ENCODE measurements at places on chromosomes 13 and 19. TPM values are rescaled to one million over a fixed set of nuclear protein-coding genes. Genes with fewer than 3 reads are reported as not detected.

GRCh38 chr13:40087091-40088002 is 431.9 kb downstream of the COG6 start:
- no peak for DNase-seq

GRCh38 chr19:19257137-19257536 is 16.0 kb downstream of the TM6SF2 start:
- no peak for DNase-seq

GRCh38 chr19:45630463-45630862 is 8.7 kb downstream of the EML2 start:
- DNase-seq = no peak

DNA sequence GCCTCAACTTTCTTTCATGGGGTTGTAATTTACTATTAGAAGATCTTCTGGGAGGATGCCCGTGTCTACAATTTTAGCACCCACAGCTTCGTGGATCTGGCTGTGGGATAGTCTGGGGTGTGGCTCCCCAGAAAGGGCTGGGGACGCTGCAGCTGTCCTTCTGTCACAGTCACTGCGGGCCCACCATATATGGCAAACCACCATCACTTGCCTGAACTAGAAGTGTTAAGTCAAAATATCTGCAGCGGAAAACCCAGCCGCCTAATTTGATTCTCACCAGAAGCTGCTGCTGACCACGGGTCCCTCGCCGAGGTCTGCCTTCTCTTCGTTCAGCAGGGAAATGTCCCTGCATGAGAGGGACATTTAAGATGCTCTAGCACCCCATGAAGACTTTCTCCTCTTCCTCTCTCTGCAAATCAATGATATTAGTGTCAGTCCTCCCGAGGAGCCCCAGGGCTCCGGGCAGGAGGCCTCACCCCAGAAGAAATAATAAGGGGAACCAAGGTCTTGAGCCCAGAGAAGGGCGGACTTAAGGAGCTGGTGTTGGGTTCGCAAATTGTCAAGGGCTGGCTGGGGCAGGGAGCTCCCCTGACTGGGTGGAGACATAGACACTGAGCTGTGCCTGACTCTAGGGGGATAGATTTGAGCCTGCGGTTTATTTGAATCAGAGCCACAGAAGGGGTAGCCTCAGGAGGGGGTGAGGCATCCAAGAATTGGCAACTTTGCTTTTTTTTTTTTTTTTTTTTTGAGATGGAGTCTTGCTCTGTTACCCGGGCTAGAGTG is 3.0 kb upstream of the MATK start:
- DNase-seq = no peak

DNA sequence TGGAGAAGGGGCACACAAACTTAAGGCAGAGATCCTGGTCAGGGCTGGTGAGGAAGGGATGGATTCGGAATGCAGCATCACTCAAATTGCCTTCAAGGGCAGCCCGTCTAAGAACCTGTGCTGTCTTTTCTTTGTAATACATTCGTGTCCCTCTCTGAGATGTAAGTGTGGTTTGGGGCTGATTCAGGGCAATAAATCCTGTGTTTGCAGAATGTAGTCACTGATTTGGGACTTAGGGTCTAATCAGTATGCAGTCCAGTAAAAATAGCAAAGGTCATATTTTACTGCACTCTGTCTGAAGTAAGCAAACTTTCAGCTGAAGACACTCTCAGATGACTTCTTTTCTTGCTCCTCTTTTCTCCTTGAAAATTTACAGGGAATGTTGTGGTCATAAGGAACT is 93.8 kb upstream of the C1QTNF9B start:
- DNase-seq = no peak

GRCh38 chr13:31224174-31224669 is 24.4 kb downstream of the B3GLCT start:
- no peak for DNase-seq

- DNase-seq = no peak
Measured at GRCh38 chr13:112345826-112346172, 30.4 kb upstream of the SPACA7 start.

Gene CLC
- not detected for total RNA-seq

Gene SELENOV
- 27.2 TPM for total RNA-seq

Gene LRRC63
- not detected for total RNA-seq

Gene OR7C1
- not detected for total RNA-seq

Gene RXFP2
- total RNA-seq = not detected

Gene NUFIP1
- 10.1 TPM for total RNA-seq

All from G401 (cell line).